ENCODE measurements at places on chromosomes 3 and 15.

GRCh38 chr15:63554337-63554927 is 42.8 kb upstream of the FBXL22 start:
- DNase-seq = no peak

- DNase-seq = no peak
Measured at GRCh38 chr15:36465304-36465703, 114.1 kb upstream of the CDIN1 start.

GRCh38 chr3:52926554-52926953 is 29.2 kb upstream of the STIMATE start:
- DNase-seq = no peak

GRCh38 chr15:25718169-25718536 is 145.0 kb downstream of the ATP10A start:
- DNase-seq = no peak

- DNase-seq = peak; percentile 51
Measured at GRCh38 chr3:48847504-48848423, at the start of gene PRKAR2A. PRKAR2A (minus strand) TSS chr3:48847874; CDS start chr3:48847596, 278 bp downstream.

DNA sequence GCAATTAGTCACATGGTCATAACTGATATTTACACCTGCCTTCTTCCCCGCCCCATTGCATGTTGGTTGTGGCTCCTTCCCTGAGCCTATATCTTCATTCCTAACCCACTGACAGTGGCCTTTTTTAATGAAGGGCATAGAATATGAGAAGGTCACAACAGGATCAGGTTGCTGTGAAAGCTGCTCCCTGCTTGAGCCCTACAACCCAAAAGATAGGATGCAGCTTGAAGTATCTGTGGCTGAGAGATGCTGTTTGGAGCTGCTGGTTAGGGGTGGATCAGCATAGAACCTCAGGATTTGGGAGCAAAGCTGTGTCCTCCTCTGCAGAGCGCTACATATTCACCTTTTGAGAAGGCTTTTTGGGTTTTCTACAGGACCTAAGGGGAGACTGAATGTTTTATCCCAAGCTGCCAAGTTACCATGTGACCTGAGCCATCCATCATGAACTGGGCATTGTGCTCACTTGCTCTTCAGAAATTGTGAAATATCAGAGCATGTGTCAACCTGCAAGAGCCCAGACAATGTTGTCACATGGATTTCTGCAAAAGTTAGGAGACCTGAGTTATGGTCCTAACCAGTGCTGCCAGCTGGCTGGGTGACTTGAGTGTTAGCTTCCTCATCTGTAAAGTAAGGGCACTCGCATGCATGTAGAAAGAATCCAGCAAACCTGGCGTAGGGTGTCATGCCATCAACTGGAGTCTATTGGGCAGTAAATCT is 49.8 kb upstream of the ARL8B start:
- no peak for DNase-seq

DNA sequence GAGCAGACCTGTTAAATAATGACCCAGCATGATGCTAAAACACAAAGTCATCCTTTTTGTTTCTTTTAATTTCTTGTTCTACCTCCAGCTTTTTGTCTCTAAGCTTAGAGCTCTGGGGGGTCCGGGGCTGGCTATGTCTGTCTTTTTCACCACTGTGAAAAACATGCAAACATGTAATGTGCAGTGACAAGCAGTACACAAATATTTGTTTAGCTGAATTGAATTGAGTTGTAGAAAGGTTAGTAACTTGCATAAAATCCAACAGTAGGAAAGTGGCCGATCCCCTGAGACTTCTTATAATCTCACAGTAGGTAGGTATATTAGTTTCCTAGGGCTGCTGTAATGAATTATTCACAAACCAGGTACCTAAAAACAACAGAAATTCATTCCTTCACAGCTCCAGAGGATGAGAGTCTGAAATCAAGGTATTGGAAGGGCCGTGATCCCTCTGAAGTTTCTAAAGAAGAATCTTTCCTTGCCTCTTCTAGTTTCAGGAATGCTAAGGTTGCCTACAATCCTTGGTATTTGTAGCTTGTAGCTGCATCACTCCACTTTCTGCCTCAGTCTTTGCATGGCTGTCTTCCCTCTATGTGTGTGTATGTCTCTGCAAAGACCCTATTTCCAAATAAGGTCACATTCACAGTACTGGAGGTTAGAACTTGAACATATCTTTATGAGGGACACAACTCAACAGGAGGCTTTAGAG is 32.7 kb downstream of the ARL14 start:
- no peak for DNase-seq

DNA sequence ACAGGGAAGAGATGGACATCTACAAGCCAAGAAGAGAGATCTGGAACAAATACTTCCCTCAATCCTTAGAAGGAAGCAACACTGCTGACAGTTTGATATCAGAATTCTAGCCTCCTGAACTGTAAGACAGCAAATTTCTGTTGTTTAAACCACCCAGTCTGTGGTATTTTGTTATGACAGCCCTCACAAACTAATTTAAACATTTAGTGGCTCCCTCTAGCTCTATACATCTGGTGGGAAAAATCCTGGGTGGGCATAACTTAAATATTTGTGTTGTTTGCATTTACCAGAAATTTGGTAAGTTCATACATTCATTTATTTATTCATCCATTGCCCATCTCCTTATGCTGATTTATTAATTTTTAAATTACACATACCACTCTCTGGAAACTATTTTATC is 62.5 kb upstream of the GSK3B start:
- DNase-seq = no peak

- DNase-seq = no peak
Measured at GRCh38 chr3:72798552-72799195, 49.6 kb downstream of the SHQ1 start.

DNA sequence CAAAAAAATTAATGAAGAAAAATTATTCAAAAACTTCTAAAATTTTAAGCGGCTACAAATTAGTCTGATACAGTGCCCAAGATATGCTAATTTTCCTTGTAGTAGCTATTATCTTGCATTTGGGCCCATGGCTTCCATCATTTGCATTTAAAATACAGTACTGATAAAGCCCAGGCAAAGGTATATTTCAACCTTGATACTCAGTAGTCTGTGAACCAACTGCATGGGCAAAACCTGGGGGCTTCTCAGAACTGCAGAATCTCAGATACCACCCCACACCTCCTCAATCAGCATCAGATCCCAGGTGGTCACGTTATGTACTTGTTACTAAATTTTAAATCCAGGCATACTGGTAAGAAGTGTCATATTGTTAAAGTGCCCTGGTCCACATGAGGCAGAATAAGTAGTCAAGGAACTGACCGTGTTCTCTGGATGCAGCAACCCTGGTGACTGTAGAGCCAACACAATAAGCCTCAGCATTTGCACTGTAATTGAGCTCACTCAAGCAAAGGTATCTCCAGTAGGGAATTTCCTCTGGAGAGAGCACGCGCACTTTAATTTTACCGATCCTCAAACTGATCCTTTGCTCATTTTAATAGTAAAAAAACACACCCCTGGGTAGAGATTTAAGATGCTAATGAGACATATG is 31.9 kb downstream of the ZNF385D start:
- DNase-seq = no peak

GRCh38 chr3:127566833-127567232 is 23.7 kb downstream of the TPRA1 start:
- no peak for DNase-seq

- DNase-seq = no peak
Measured at GRCh38 chr3:149266736-149267135, 45.1 kb upstream of the CP start.

DNA sequence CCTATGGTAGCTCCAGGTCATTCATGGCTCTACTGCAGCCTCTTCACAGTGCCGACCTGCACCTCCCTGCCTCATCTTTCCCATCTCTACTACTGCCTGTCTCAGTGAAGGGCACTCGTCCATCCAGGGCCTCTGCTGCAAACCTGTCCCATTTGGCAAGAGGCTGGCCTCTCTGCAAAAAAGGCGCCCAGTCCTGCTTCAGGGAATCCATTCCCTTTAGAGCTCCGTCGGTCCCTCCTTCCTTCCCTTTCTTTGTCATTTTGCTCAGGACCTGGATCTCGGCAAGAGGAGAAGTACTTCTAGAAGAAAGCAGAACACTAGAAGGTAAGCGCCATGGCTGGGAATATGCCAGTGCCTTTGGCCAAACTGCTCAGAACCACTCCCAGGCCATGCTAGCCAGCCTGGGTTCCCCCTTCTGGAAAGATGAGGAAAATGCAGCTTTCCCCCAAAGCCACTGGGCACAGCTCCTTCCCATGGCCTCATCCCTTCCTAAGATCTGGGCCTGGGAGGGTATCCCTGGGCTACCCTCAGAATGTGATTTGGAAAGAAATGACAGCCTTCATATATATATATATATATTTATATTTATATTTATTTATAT is 6.4 kb upstream of the ISL2 start:
- DNase-seq = no peak

GRCh38 chr3:62287392-62287927 is 85.9 kb downstream of the FEZF2 start:
- DNase-seq = no peak

GRCh38 chr3:189778340-189778950 is 147.3 kb downstream of the TP63 start:
- no peak for DNase-seq

GRCh38 chr15:41648097-41648496 is 12.1 kb upstream of the MGA start:
- no peak for DNase-seq

DNA sequence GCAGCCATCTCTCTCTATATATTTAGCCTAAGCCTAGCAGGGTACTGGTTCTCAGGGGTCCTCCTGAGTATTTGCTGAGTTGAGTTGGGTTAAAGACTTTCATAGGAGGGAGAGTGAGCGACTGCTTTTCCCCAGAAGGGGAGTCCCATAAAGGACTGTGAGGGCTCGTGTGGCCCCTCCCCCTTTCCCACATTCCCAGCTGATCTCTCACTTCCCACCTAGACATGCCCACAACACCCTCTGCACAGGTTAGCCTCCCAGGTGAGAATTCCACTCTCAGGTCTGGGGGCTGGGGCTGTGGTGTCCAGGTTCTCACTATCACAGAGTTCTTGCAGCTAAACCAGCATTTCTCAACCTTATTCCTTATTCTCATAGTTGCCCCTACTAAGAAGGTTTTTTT is 15.8 kb downstream of the EPHB1 start:
- no peak for DNase-seq

GRCh38 chr15:67976506-67977073 is 77.5 kb upstream of the PIAS1 start:
- no peak for DNase-seq

DNA sequence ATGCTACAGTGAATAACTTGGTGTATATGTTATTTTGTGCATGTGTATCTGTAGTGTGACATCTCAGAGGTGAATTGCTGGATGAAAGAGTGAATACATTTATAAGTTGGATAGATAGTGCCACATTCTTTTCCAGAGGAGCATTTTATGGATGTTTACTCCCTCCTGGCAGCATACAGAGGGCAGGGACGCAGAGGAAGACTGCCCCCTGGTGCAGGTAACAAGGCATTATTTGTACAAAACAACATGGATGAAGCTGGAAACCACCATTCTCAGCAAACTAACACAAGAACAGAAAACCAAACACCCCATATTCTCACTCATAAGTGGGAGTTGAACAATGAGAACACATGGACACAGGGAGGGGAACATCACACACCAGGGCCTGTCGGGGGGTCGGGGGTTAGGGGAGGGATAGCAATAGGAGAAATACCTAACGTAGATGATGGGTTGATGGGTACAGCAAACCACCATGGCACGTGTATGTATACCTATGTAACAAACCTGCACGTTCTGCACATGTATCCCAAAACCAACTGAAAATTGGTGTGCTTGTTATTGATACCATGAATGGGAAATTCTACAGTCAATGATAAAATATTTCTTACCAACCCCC is 57.9 kb upstream of the CTXND1 start:
- DNase-seq = no peak

- no peak for DNase-seq
Measured at GRCh38 chr3:188956839-188957489, 214.8 kb upstream of the TPRG1 start.

- DNase-seq = no peak
Measured at GRCh38 chr3:13599887-13600450, 51.0 kb downstream of the FBLN2 start.

DNA sequence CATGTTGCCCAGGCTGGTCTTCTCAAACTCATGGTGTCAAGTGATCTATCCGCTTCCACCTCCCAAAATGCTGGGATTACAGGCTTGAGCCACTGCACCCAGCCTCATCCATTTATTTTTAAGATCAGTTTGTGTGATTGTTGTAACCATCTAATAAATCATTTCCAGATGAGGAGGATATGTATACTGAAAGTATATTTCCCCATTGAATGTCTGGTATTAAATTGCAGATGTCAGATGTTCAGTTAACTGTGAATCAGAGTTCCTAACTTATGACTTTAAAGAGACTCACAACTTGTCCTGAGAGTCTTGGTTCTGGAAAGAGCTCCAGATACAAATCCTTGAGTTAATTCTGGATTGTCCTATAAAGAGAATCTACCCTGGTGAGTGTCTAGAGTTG is 62.4 kb downstream of the TRIM71 start:
- DNase-seq = no peak

DNA sequence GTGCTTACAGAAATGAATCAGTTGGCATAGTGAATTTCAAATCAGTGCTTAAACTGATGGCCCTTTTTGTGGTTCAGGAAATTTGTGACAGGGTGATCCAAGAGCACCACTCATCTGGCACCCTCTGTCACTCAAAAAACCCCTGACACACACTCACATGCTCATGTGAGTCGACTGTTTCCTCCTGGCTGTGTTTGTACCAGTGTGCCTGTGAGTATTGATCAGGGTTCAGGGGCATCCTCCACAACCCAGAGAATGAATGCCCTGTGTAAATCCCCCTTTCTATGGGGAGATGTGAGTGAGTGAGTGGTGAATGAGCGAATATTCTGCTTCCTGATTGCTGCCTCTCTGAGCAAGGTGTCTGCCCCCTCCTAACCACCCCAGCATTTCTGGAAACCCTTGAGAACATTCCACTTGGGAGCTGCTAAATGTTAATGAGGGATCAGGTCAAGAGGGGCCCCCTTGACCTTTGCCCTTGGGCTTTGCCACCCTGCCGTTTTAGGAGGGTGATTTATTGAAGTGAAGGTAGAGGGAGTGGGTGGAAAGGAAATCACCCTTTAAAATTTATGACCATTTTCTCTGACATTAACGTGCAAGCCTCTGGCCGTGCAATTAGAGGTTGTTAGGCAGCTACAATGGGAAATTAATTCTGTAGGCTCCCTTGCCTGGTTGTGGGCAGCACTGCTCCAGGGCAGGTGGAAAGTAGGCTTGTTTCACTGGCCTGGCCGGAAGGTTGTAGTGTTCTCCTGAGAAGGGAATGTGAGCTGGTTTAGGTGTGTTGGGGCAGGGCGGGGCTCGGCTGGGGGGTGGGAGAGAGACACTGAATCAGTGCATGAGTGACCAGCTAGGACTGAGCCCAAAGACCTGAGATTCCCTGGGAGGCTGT is 87.2 kb downstream of the SLCO3A1 start:
- DNase-seq = no peak

DNA sequence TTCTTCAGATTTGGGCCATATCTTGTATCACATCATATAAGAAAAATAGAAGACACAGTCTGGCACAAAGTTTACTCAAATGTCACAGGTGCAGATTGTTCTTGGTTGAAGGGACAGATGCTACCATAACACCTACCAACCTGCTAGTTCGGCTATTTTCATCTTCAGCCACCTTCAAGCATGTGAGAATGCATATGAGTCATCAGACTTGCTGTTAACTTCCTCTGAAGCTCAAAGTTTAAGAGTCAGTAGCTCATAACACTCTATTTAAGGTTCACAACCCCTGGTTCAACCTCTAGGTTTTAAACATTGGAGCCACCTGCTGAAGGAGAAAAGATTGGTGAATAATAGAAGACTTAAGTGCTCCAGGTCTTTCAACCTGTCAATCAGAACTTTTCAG is 522.8 kb downstream of the NLGN1 start:
- no peak for DNase-seq

- DNase-seq = no peak
Measured at GRCh38 chr3:45580112-45580765, 14.3 kb upstream of the LIMD1 start.

- no peak for DNase-seq
Measured at GRCh38 chr3:124731760-124732159, 1.5 kb downstream of the UMPS start.
